Thoracic aorta (tissue), 2 donors: ENCODE measurements at places on chromosomes 12 and 14. TPM values are rescaled to one million over a fixed set of nuclear protein-coding genes. Genes with fewer than 3 reads are reported as not detected.

- no peak for DNase-seq
Observed at GRCh38 chr12:89864411-89864810, 155.8 kb upstream of the ATP2B1 start.

- DNase-seq: no peak
Observed at GRCh38 chr12:48933664-48934311, 8.5 kb upstream of the FKBP11 start.

- no peak for DNase-seq
Observed at GRCh38 chr12:51103977-51104376, 20.6 kb upstream of the CSRNP2 start.

GRCh38 chr14:62280366-62280765, 518.1 kb downstream of the SNAPC1 start:
- DNase-seq: no peak

- no peak for DNase-seq
Observed at GRCh38 chr12:46958053-46958452, 121.4 kb upstream of the PCED1B start.

DNA sequence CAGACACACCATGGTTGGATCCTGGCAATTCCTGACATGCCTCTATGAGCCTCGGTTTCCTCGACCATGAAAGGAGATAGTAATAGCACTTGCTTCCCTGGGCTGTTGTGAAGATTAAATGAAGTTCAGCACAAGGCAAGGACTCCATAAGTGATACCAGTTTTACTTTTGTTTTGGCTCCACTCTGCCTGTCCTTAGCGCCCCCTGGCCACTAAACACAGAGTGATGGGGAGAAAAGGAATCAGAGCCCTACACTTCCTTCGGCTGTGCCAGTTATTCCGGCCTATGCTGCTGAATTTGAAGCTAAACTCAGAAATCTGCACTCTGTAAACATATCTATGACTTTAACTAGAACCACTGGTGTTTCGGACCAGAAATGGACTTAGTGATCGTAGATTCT, 173.8 kb downstream of the C12orf75 start:
- DNase-seq: no peak

GRCh38 chr14:74973905-74974363, 18.5 kb upstream of the PGF start:
- no peak for DNase-seq

GRCh38 chr12:100661300-100661951, 87.9 kb downstream of the GAS2L3 start:
- no peak for DNase-seq

DNA sequence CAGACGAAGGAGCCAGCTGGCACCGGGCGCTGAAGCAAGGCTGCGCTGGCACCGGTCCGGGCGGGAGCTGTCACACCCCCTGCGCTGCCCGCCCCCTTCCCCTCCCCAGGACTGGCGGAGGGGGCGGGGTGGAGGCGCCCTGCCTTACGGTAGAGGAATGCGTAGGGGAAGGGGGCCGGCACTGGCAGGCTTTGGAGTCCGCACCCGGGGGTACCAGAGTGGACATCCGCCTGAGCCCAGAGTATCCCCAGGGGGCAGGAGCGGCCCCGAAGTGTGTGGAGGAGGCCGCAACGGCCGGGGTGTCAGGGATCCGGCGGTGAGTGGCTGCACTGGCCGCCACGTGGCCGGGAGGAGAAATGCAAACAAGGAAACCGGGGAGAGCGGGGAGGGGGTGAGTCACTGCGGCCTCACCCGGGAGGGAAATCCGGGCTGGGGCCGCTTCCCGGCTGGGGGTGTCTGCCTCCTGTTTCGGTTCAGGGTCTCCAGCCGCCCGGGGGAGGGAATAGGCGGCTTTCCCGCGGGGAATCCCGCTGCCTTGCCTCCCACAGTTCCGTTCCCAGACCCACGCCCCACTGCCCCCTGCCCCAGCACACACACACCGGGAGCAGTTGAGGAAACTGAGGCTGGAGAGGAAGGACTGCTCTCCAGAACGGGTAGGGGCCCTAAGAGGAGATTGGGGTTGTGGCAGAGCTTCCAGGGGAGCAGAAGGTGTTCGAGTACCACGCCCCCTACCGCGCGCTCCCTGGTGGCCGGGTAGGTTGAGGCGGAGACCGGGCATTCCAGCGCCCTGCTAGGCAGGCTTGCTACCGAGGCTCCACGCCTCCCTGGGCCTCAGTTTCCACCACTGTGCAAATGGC, at the start of gene RAPGEF3:
TSS of gene RAPGEF3 (minus strand) at position 47 of the 857 bp plus-strand sequence. CDS start 324 bp downstream, outside the sequence.
- DNase-seq: peak; percentile 66

GRCh38 chr12:64767495-64767894, 8.3 kb upstream of the GNS start:
- no peak for DNase-seq

- DNase-seq: no peak
Observed at GRCh38 chr14:23984891-23985602, 3.7 kb upstream of the DHRS4L2 start.

DNA sequence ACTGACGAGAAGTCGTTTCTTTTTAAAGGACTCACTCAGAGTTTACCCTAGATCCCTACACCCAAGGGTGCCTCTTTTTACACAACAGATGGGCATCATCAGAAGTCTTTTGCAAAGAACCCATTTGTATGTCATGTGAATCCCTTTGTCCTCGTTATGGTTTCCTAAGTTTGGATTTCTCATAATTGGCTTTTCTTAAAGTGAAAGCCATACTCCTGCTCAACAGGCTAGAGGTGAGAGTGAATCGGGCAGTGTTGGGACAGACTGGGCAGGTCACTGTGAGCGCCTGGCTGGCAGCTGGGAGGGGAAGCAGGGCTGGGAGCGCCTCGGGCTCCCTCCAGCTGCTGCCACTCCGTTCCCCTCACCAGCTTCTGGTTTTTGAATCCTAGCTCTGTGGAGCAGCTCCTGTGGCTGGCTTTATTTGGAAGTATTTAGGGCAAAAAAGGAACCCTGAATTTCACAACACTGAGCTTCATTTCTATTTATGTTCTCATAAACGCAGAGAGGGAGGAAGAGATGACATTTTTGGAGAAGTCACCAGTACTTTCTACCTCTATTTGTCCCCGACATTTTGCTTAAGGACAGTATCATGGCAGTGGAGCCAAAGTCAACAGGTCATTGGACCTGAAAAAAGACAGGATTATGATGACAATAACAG, 63.8 kb upstream of the ACTN1 start:
- peak; percentile 33 for DNase-seq

GRCh38 chr12:56151672-56152131, 685 bp upstream of the MYL6B start:
- no peak for DNase-seq

- no peak for DNase-seq
Observed at GRCh38 chr14:24607081-24607480, 2.4 kb downstream of the GZMH start.

- no peak for DNase-seq
Observed at GRCh38 chr12:98085046-98085755, 430.2 kb upstream of the TMPO start.

DNA sequence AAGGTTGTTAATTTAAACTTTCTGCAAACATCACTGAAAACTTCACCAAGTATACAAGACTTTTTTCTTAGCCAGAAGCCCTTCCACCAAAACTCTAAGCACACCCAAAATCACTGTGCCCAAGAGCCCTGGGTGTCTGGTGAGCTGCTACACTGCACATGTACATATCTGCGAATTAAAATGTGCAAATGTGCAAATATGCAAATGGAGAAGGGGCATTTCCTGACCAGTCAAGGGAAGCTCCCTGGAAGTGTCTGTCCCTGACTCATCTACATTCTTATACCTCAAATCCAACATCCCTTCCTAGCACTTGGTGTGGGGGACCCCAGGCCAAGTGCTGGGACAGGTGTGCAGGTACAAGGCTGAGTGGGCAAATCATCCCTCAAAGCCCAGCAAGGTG, 123.7 kb downstream of the PCNX1 start:
- no peak for DNase-seq

DNA sequence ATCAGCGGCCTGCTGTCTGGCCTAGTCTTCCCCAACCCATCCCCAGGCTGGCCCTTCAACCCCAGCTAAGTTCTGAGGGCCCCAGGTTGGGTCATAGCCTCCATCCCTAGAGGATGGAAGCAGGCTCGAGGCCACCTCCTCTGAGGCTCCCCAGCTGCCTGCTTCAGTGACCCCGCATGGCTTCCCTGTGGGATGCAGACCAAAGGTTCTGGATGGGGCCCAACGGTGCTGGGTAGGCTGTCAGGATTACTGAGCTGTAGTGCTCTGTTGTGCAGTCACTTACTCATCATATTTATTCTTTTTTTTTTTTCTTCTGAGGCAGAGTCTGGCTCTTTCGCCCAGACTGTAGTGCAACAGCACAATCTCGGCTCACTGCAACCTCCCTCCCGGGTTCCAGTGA, 92.0 kb downstream of the IRF2BPL start:
- no peak for DNase-seq

- DNase-seq: no peak
Observed at GRCh38 chr12:121170611-121171260, 38.1 kb downstream of the P2RX7 start.

- no peak for DNase-seq
Observed at GRCh38 chr12:23431006-23431405, 518.5 kb downstream of the SOX5 start.

DNA sequence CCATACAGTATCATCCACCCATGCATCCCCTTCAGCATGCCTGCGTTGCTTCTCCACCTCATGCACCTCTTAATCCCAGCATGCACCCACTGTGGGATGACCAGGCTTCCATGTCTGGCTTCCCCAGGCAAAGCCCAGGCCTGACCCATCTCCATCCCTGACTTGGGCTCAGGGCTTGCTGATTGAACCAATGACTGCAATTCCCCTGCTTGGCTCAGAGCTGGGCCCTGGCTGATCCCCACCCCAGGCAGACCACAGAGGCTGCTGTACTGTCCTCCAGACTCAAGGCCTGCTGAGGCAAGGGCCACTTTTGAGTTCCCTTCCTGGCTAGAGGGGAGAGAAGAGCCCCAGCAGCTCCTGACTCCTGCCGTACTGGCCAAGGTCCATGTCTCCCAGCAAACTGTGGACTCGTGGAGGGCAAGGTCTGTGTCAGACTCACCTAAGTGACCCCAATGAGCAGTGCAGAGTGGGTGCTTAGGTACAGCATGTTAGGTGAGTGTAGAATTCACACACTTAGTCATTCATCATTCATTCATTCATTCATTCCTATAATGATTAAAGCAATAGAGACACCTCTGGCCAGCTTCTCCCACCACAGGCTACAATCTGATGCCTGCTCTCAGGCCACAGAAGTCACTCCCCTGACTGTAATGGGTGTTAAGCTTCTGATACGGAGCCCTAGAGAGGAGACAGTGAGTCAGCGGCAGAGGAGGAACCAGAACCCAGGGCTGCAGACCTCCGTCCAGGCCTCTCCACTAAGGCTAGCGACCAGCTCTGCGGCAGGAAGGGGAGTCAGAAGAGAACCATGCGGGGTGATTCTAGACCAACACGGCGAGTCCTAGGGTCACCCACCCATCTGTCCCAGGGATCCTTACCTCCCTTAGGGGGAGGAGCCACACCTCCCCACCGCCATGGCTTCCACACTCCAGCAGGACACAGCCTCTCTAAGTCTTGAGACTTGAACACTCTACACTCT, 2.9 kb downstream of the BEGAIN start:
- no peak for DNase-seq

The OR4E2 gene
- total RNA-seq: not detected

The SLC25A3 gene
- 362 TPM for total RNA-seq

The ADIPOR2 gene
- 24.2 TPM for total RNA-seq

The EXD2 gene
- 10.4 TPM for total RNA-seq

The CDK2 gene
- 32.5 TPM for total RNA-seq

The ATL1 gene
- 9.5 TPM for total RNA-seq

The SIX1 gene
- 5.1 TPM for total RNA-seq

The CD69 gene
- total RNA-seq: 5.8 TPM

The ZNF605 gene
- total RNA-seq: 7.0 TPM

The DDIT3 gene
- 35.5 TPM for total RNA-seq

The MGAT4C gene
- 0.14 TPM for total RNA-seq
